ENCODE measurements at places on chromosomes 5 and 9. TPM values are rescaled to one million over a fixed set of nuclear protein-coding genes. Genes with fewer than 3 reads are reported as not detected.

The LHX3 gene
- total RNA-seq, result 0.08 TPM

The ERGIC1 gene
- total RNA-seq, result 328 TPM

The CCNO gene
- total RNA-seq, result 7.4 TPM

The NTNG2 gene
- total RNA-seq, result 3.1 TPM

The PCDHGA6 gene
- 0.24 TPM for total RNA-seq

Data from A549 treated with Mapracorat at 1 μM for 4 hours (cell line).